Liver (tissue), 10 donors: ENCODE measurements at places on chromosomes 1 and 21.

- DNase-seq = no peak
Observed at GRCh38 chr1:15426492-15427279, 11.6 kb upstream of the CTRC start.

- DNase-seq = peak; percentile 17
Observed at GRCh38 chr1:230826166-230826875, 42.0 kb downstream of the C1orf198 start.

- no peak for DNase-seq
Observed at GRCh38 chr1:230900984-230901383, 32.7 kb upstream of the C1orf198 start.

- no peak for DNase-seq
Observed at GRCh38 chr21:35616090-35616489, 444.2 kb downstream of the SETD4 start.

GRCh38 chr1:174818951-174819350, 180.8 kb upstream of the CACYBP start:
- DNase-seq = no peak

DNA sequence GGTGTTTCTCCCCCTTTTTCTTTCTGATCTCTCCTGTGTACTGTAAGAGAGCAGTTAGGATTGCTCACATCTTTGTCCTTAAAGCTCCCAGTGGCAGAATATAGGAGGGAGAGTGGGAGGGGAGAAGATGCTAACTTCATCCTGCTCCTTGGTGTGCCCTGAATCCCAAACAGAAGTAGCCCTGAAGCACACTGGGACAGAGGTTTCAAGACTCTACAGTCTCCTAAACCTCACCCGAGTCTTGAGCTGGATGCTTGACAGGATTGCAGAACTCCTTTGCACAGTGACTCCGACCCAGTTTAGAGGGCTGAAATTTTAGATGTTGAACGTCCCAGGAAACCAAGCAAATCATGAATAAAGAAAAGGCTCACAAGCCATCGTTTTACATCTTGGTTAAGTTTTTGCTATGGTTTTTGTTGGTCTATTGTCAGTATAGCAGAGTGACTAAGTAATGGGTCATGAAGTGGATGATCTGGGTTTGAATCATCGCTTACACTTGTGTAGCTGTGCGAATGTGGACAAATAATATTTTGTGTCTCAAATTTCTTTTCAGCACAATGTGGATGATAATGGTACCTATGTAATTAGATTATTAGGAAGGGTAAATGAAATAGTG, 37.5 kb downstream of the XCL2 start:
- no peak for DNase-seq

DNA sequence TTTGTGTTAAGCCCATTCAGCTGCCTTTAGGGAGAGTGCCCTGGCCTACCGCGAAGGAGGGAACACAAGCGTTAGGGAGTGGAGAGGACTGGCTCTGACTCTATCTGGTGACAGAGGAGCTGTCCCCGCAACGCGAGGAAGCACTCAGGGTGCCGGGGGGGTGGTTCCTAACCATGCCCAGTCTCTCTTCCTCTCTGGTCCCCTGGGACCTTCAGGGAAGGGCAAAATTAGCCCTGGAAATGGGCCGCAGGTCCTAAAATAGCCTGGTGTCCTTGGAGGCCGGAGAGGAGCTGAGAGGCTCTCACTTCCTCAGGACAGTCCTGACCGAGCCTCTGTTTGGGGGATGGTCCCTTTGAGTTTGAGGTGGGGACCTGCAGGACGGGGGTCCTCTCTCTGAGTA, 5.8 kb downstream of the SLC45A1 start:
- no peak for DNase-seq

DNA sequence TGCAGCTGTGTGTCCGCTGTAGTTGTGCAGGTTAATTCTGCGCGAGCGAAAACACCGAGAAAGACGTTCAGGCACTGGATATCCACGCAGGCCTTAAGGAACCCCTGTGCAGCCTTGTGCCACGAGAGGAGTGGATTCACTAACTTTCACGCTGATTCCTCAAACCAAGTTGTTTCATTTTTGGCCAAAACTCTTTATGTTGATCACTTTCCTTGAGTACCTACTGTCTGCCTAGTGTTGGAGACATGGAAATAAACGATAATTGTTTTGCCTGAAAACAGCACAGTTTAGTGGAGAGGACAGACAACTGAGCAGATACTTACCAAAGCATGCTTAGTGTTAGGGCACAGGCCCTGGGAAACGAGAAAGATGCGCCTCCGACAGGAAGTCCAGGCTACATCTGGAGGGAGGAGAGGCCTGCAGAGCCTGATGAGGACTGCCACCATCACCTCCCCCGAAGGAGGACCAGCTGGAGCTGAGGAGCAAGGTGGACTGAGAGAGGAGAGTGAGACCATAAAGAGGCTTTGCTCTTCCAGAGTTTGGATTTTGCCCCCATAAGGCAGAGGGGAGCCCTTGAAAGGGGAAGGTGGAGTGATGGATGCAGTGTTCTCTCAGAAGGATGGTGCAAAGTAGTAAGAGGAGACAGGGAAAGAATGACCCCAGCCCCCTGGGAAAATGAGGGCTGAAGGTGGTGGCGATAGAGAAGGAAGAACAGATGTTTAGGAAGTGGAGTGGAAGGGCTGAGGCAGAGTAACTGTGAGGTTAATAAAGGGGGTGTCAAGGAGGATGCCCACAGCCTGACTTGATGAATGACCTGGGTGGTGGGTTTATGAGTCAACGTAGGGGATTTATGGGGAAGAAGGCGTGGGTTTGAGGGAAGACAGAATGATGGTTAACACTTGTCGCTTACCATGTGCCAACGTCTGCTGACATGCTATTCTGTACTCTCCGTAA, 956 bp upstream of the SCAF4 start:
- DNase-seq = no peak

DNA sequence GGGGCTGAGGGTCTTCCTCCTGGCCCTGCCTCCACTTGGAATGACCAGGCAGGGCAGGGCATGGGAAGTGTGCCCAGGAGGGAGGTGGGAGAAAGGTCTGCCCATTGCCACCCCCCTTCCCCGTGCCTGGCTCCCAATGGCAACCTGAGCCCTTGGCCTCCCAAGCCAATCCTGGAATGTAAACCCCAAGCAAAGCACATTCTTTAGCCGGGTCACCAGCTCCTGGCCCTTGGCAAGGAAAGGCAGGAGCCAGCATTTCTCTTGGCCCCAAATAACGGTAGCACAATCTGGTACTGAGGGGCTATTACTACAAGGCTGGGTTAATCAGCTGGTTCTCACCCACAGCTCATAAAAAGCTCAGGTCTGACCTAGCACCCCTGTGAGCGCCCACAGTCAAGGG, 6.9 kb upstream of the NUAK2 start:
- DNase-seq = no peak

DNA sequence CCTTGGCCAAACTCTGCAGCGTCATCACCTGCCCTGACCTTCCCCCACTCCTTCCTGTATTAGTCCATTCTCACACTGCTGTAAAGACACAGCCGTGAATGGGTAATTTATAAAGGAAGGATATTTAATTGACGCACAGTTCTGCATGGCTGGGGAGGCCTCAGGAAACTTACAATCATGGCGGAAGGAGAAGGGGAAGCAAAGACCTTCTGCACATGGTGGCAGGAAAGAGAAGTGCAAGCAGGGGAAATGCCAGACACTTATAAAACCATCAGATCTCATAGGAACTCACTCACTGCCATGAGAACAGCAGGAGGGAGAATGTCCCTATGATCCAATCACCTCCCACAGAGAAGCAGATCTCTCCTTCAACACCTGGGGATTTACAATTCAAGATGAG, 408.5 kb downstream of the PTPRU start:
- DNase-seq = no peak
